ENCODE measurements at places on chromosomes 7 and 10.
A peak's percentile ranks its signal among the peaks of the same experiment; 100 is the strongest.

GRCh38 chr7:77679608-77680007, 16.7 kb upstream of the RSBN1L start:
- no peak for DNase-seq

GRCh38 chr7:25037325-25037724, 57.3 kb upstream of the OSBPL3 start:
- DNase-seq: no peak

GRCh38 chr7:157926107-157926506, 589.3 kb downstream of the DNAJB6 start:
- DNase-seq: no peak

- DNase-seq: no peak
These were observed 152.9 kb downstream of the ADAM12 start for GRCh38 chr10:126235091-126235978.

DNA sequence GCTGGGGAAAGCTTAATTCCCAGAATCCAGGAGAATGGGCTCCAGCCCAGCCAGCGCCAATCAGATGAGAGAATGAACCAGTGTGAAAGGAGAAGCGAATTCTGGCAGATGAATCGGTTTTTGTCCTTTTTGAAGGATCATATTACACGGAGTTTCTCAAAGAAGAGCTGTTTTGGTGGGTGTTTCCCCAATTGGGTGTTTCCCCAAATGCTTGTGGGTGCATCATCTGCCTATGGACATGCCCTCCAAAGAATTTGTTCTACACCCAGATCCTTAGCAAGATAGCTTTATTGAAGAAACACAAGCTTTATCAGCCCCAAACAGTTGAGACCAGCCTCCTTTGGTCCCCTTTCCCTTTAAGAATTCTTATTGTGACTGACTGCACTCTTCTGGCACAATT, 186.5 kb upstream of the GPR26 start:
- DNase-seq: no peak

DNA sequence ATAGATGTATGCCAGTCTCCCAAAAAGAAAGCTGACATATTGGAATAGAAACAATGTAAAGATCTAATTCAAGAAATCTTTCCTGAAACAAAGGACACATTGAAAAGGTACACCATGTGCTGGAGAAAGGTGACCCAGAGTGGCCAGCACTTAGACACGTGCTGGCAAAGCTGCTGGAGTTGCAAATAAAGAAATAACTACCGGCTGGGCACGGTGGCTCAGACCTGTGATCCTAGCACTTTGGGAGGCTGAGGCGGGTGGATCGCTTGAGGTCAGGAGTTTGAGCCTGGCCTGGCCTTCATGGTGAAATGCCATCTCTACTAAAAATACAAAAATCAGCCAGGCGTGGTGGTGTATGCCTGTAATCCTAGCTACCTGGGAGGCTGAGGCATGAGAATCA, 35.9 kb downstream of the PKD1L1 start:
- no peak for DNase-seq

DNA sequence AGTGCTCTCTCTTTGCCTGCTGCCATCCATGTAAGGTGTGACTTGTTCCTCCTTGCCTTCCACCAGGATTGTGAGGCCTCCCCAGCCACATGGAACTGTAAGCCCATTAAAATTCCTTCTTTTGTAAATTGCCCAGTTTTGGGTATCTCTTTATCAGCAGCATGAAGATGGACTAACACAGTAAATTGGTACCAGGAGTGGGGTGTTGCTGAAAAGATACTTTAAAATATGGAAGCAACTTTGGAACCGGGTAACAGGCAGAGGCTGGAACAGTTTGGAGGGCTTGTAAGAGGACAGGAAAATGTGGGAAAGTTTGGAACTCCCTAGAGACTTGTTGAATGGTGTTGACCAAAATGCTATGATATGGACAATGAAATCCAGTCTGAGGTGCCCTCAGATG, 63.8 kb upstream of the PPP1R9A start:
- DNase-seq: no peak

DNA sequence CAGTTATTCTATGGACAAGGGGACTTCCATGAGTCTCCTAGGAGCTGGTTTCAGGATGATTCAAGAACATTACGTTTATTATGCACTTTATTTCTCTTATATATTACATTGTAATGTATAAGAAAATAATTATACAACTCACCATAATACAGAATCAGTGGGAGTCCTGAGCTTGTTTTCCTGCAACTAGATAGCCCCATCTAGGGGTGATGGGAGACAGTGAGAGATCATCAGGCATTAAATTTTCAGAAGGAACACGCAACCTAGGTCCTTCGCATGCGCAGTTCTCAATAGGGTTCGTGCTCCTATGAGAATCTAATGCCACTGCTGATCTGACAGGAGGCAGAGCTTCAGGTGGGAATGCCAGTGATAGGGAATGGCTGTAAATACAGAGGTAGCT, 137.9 kb downstream of the ANKRD30A start:
- no peak for DNase-seq

DNA sequence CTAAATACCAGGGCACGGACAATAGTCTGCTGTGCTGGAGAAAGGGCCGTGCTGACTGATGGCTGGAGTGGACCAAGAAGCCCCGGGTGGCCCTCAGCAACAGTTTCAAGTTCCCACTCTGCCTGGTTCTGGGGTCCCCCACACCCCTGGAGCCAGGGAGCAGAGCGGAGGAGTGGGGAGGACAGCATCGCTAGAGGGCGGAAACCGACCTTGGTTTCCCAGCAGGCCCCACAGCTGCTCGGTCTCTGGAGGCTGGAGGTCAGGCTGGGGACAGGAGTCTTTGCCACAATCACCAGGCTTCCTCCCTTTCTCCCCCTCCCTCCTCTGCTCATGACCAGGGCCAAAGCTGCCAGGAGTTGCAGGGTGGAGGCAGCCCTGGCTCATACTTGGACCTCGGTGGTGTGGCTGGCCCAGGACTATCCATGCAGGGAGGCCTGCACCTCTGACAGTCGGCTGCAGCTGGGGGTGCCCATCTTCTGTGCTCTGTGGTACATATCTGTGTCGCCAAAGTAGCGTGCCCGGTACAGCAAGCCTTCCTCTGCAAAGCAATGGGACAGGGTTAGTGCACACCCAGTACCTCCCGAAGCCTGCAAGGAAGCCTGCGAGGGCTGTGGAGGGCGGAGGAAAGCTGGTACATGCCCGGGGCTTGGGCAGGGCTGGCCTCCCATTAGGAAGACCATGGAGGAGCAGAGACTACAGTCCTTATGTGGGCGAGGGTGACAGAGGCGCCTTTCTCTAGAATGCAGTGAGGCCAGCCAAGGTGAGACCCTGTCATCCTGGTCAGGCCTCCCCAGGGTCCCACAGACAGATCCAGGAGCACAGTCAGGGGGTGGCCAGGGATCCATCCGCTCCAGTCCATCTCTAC, 19.1 kb downstream of the DNAJB12 start:
- DNase-seq: peak; percentile 47

DNA sequence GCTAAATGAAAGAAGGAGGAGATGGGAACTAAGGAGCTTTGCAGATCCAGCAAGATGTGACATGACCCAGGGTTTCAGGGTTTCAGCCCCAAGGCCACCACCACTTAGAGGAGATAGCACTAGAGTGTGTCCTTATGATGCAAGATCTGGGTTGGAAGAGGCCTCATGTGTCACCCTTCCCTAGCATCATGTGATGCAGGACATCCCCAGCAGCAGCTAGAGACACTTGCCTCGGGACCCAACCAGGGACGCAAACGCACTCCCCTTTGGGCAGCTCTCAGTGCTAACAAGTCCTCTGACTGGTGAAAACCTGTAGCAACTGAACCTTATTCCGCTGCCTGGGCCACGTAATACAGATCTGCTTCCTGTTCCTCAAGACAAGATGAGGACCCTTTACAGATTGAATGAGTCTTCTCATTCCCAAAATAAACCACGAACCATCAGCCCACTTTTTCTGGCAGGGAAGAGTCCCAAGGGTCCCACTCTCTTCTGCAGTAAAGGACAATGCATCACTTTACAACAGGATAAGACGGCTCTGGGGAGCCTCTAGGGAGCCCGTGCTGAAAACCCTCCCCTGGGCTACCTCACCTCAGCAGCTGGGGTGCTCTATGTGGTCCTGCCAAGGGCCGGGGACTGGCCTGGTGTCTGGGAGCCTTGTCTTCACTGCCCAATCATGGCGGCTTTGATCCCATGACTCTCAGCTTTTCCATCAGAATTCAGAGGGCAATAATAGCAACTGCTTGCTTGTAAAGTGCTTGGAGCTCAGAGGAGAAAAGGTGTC, 44.8 kb upstream of the GDF10 start:
- no peak for DNase-seq

DNA sequence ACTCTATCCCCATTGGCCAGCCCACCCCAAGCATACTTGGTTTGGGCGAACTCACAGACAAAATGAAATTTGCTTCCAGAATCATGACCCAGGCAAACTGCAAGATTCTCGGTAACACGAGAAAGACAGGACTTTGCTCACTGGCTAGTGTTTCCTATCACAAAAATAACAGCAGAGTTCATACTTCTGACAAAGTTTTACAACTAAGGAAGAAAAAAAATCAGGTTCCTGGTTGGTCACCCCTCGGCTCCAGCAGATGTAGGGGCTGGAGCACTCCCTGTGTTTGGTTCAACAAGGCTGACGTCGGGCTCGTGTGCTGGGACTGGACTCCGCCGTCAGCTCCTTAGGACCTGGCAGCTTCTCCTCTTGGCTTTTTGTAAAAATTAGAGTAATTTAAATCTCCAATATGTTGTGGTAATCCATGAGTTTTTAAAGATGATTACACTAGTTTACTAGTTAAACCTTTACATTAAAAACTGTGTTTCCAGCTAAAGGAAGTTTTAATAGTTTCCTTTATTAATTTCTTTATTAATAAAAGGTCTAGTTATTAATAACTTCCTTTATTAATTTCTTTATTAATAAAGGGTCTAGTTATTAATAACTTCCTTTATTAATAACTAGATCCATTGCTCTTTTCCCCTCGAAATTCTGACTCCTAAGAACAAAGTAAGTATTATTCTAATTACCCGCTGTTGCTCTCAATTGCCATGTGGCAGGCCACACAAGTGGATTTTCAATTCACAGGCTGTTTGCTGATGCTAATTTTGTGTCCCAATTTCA, 115.6 kb upstream of the RNF32 start:
- no peak for DNase-seq

DNA sequence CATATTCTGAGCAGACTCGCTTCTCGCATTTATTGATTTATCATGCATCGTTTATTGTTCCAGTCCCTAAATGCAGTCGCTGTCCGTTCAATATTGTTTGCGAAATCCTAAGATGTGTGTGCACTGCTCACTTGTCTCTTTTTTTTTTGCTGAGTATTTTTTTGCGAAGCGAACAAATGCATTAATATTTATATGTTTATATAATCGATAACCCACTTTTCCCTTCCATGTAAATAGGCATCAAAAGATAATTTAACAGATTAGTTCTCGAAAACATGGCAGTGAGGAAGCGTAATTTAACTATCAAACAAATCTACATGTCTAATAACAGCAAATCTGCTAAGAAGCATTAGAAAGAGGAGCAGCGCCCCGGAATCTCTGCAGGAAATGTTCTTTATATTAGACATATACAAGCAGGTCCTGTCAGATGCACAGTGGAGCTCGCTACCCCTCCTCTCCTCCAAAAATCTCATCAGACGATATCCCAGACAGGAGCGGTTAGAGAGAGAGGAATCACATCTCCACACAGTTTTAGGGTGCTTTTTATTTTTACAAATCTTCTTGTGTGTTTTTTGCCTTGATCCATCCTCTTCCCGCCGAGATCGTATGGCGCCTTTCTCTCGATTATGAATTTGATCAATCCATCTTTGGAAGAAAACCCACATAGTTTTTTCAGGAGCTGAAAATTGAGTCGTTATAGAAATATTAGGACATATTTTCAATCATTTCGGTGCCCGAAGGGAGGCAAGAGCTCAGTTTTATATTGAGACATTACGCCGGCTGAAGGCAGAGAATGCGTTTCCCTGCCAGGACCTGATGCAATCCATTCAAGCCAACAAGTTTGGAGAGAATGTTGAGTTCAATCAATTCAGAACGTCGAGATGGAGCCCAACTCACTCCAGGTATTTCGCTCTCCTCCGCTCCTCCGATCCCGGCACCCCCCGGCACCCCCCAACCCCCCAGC, at the start of gene ARID5B:
Gene ARID5B (plus strand): TSS at position 871 of the 964 bp plus-strand sequence. CDS start 11 bp downstream, at position 882.
- DNase-seq: peak; percentile 40

GRCh38 chr10:131363416-131363815, 51.9 kb upstream of the TCERG1L start:
- DNase-seq: no peak

DNA sequence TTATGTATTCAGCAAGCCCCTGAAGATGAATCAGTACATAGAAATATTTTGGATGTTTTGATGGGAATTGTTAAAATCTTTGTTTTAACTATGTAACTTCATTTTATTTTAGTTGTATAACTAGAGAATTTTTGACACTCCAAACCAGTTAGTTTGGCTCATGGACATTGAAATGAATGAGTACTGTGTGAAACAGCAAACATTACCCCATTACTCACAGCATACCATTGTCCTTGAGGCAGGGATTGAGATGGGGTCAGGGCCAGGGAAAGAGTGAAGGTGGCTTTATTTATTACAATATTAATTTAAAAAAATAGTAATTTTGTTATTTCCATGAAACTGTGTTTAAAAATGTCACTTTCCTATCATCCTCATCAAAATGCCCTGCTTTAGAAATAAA, 4.8 kb upstream of the BMPER start:
- no peak for DNase-seq

DNA sequence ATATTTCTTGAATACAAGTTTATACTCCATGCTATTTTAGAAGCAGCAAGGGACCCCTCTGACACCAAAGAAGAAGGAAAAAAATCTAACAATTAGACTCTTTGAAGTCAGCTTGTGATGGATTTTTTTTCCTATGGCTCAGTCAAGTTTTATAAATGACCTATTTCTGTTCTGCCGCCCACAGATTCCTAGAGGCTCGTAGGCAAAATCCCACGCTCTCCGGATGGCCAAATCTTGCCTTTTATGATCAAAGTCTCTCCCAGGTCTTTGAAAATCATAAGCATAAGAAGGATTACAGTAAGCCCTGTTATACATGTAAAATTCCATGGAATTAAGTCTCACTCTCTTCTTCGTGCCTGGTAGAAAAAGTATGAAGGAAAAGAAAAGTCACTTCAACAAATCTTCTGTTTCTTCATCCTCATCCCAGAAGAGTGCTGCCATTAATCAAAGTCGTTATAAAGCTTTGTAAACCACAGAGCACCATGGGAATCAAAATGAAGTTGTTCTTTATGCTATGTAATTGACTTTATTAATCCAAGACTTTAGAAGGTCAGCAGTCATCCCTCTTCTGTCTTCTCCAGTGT, 33.1 kb downstream of the ASB13 start:
- no peak for DNase-seq

GRCh38 chr10:33164060-33164709, 170.3 kb downstream of the NRP1 start:
- DNase-seq: no peak

DNA sequence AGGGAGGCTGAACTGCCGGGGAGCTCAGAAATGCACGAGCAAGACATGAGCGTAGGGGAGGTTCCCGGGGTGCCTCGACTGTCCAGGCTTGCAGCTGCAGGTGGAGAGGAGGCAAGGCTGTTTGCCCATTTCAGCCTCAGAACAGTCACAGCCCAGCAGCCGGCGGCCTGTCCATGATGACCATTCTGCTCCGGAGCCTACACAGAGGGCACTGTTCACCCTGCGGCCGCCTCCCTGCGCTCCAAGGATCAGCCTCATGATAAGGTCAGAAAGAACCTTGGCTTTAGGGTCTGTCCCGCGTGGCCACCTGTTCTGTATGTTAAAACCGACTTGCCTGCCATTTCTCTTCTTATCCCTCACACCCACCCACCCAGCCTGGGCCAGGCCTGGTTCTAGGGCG, 21.9 kb upstream of the CFAP46 start:
- no peak for DNase-seq

- DNase-seq: no peak
These were observed 18.2 kb downstream of the OIT3 start for GRCh38 chr10:72911758-72912157.

All from T-cell (primary cell).